ENCODE measurements at places on chromosomes 6 and 20.

GRCh38 chr6:33962246-33963027 lies 158.6 kb upstream of the MLN start:
- peak; percentile 42 for DNase-seq

DNA sequence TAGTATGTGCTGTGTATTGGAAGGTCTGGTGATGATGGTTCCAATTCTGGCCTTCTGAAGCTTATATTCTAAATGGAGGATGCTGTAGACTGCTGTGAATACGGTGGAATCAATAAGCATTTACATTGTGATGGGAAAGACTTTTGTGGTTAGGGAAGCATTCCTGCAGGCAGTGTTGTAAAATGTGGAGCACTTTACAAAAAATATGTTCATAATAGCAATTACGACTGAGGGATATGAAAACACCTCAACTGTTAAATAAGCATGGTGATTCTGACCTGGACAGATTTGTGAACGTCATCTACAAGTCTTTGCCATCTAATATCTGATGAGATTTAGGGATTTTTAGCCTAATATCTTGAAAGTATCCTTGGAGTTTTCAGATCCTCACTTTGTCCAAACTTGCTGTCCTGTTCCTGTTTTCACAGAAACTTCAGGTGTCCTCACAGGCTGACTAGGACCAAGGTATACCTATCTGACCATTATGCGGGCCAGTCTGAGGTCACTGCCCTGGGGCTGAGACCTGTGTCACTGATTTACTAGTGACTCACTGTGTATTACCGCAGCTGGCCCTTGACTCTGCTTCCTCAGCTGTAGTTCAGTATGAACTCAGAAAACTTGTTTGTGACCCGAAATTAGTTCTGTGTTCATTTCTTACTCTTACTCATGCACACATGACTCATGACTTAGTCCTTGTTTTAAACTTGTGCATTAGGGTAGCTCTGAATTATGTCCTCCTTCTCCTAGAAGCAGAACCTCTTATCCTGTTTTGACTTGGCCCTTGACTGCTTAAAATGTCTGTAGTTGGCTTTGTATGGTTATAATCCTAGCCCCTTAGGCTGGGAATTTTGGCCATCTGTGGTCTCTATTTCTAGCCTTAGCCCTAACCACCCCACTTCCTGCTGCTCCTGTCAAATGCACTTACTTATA lies 343.0 kb downstream of the CDKAL1 start:
- DNase-seq, result no peak

DNA sequence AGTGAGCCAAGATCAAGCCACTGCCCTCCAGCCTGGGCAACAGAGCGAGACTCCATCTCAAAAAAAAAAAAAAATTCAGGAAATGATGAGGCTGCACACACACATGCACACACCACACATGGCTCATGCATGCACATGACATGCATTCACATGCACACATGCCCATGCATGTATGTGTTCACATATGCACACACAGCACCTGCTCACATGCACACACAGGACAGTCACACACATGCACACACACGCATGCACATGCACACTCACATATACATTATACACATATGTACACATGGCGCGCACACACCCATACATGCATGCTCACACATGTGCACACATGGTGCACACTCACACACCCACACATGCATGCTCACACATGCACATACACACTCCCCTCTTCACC lies 22.5 kb downstream of the RIPOR3 start:
- DNase-seq, result no peak

DNA sequence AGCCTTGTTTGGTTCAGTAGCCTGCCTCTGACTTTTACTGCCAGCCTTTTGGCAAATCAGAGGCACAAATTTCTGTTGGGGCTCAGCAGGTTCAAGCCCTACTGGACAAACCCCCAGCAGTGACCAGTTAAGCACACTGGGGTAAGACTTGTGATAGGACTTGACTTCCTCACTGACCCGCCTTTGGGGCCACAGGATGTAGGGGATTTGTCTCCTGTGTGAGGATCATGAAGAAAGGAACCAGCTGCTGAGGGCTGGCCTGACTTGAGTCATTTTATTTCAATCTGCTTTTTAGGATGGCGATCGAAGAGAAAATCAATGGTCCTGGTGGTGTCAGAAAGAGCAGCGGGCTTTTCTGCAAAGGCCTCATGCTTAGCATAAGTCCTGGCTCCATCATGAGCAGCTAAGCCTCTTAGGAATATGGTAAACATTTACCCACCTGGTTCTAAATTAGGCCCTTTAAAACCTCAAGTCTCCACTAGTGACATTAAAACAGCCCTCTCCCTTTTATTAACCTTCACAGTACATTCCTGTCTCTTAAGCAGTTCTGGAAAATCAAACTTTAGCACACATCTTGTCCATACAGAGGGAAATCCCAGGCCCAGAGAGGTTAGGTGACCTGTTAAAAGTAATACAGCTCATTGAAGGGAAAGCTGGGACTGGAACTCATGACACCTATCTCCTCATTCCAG lies 16.6 kb downstream of the CHMP4B start:
- DNase-seq, result no peak

DNA sequence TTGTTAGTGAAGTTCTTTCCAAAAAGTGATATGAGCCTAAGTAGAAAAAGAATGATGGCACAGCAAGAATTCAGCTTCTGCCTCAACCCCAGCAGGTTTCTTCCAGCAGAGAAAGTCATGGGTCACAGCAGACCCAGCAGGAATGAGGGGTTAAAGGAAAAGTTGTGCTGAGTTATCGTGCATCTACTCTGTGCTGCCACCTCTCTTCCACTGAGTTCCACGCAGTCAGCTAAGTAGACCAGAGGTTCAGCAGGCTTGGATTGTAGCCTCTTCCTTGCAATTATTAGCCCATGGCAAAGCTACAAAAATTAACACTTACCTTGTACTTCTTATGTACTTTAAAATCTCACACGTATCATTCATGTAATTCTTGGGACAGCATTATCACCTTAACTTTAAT lies 510.8 kb downstream of the PTPRT start:
- DNase-seq, result peak; percentile 72

DNA sequence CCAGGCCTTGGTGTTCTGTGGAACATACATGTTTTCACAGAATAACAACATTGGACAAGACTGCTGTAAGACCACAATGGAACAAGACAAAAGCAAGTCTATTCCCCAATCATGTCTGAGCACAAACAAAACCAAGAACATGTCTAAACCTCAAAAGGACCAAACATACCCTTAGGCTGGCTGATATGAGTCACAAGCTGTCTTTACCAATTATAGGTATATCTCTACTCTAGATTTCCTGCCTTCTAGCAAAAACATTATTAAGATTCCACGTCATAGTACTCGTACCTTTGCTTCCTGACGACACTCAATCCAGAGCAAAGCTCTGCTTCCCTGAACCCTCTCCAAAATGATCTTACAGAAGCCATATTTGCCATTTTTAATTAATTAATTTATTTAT lies 15.4 kb upstream of the L3MBTL1 start:
- no peak for DNase-seq

DNA sequence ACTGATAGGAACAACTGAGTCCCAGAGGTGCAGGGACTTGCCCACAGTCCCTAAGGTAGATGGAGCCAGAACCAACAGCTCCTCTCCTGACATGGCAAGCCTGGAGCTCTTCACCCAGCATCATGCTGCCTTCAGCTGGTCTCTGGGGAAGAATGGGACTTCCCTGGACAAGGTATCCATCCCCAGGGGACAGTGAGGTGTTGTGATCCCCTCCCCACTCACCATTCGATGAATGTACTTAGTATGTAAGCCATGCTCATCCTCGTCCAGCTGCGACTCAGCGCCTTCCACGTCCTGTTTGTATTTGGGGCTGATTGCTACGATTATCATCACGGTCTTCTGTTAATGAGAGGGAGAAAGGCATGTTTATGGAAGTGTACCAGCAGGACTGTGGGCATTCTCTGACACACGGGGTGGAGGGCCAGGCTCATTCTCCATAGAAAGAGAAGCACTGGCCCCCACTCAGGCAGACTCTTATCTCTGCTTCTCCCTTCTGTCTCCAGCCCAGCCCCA lies 39.4 kb downstream of the TRAF3IP2 start:
- DNase-seq, result no peak

DNA sequence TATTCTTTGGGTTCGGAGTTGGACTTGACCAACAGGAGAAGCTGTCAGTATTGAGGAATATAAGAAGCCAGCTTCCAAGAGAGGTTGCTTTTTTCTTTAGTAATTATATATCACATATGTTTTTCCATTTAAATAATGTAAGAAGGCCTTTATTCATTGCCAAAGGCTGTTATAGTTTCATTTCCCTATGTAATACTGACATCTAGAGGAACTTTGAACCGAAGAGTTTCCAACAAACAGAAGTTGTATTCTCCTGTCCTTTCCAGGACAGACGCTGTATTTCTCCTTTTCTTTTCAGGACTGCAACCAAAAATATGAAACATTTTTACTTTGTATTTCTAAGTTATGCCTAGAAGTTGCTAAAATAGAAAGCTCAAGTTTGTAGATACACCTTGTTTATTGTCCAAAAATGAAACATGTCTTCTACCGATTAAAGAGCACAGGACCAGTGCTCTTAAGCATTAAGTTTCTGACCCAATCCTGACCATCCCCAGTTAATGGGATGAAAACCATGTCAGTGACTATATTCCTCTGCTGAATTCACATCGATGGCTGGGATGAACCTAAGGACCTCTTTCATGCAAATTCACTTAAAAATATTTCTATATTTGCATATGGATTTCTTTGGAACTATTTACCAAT lies 55.1 kb downstream of the MYLK4 start:
- DNase-seq, result no peak

GRCh38 chr20:34549291-34549928 lies 9.1 kb upstream of the MAP1LC3A start:
- DNase-seq, result peak; percentile 92

DNA sequence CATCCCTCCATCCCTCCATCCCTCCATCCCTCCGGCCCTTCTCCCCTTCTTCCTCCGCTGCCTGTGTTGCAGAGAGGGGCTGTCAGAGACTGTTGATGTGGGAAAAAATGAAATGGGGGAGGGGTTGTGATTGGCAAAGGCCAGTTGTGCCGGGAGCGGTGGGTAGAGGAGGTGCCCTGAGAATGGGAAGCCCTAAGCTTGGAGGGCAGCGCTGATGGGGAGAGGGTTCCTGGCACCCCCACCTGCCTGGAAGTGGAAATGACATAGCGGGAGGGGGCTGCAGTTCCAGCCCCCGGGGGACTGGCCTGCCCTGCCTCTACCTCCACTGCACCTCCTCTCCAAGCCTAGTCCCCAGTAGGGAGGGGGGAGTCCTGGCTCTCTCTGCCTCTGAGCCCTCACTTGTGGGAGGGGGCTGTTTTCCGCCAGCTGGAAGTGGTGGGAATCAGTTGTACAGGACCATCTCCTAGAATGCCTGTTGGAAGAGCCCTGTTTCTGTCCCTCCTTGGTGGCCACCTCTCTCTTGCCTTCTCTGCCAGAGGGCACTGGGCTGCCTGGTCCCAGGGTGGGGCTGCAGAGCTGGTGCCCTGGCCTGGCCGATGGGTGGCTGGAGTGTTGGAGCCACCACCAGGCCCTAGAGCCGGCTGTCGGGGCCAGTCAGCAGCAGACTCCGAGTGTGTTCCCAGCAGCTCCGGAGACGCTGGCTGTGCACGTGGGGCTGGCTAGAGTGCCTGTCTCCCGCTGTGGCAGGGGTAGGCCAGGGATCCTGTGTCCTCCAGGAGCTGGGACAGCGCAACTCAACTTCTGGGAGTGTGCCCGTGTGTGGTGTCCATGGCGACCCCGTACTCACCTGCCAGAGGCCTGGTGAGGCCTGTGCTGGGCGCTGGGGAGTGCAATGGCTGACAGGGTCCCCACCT lies 1.5 kb downstream of the DLGAP4 start:
- peak; percentile 49 for DNase-seq

DNA sequence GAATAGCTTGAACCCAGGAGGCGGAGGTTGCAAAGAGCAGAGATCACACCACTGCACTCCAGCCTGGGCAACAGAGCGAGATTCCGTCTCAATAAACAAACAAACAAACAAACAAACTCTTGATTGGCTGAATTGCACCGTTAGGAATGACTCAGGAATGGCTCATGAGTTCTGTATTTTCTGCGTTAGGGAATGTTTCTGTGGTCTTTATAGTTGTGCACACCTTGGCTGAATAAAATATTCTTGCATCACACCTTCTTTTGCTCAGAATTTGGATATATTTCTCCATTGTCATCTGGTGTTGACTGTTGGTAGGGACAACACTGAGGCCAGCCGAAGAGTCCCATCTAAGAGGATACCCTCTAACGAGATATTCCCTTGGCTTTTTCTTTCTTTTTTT lies 19.6 kb upstream of the PI16 start:
- DNase-seq, result no peak

GRCh38 chr6:29907637-29908340 lies 34.5 kb upstream of the HLA-A start:
- peak; percentile 28 for DNase-seq

DNA sequence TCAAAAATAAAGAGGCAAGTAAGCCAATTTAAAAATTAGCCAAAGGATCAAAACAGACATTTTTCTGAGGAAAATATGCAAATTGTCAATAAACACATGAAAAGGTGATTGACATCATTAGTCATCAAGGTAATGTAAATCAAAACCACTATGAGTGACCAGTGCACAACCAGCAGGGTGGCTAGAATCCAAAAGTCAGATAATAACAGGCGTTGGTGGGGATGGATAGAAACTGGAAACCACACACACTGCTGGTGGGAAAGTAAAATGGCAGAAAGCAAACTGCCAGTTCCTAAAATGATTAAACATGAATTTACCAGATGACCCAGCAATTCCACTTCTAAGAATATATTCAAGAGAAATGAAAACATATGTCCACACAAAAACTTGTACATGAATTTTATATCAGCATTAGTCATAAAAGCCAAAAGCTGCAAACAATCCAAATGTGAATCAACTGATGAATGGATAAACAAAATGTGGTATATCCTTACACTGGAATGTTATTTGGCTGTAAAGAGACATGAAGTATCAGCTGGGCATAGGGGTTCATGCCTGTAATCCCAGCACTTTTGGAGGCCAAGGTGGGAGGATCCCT lies 74.8 kb upstream of the MBOAT1 start:
- no peak for DNase-seq

DNA sequence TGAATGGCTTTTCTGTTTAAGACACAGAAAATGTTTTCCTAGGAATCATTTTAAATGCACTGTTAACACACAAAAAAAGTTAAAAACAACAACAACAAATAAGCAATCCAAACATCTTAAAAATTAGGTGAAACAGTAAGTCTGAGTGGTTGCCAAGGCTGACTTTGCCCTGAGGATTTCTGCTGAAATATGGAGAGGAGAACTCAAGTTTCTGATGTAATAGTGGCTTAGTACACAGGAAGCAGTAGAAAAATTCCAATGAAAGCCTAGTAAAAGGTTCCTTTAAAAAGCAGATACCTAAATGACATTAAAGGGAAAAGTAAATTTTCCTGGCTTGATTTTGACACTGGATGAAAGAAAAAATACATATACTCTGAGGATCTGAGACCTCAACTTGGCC lies 184.2 kb downstream of the EPM2A start:
- no peak for DNase-seq

- DNase-seq, result no peak
These were observed 15.3 kb downstream of the ANKRD60 start for GRCh38 chr20:58213121-58213520.

- no peak for DNase-seq
These were observed 56.4 kb downstream of the AIG1 start for GRCh38 chr6:143117108-143117507.

- DNase-seq, result no peak
These were observed 16.7 kb upstream of the DEF6 start for GRCh38 chr6:35280903-35281302.

Data from endodermal cell (in vitro differentiated cells).